ENCODE measurements at places on chromosomes 2 and 18. TPM values are rescaled to one million over a fixed set of nuclear protein-coding genes. Genes with fewer than 3 reads are reported as not detected.

DNA sequence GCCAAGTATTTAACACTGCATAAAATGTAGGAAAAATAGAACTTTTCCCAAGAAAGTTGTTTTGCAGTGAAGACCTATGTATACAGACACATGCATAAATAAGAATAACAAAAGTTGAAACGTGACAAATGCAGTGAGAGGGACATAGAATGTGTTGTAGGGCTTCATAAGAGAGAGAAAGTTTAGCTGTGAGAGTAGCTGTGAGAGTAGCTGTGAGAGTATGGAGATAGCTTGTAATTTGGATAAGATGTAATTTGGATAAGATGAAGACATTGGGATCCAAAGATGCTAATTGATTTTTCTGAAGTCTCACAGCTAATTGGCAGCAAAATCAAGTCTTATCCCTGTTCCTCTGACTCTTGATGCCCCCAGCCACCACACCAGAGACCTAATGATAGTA, 170.9 kb downstream of the LRP1B start:
- H3K36me3 ChIP-seq, result no peaks in the 10 kb centered on the region
- no peaks in the 10 kb centered on the region for H3K27me3 ChIP-seq
- no peaks in the 10 kb centered on the region for H3K4me1 ChIP-seq

DNA sequence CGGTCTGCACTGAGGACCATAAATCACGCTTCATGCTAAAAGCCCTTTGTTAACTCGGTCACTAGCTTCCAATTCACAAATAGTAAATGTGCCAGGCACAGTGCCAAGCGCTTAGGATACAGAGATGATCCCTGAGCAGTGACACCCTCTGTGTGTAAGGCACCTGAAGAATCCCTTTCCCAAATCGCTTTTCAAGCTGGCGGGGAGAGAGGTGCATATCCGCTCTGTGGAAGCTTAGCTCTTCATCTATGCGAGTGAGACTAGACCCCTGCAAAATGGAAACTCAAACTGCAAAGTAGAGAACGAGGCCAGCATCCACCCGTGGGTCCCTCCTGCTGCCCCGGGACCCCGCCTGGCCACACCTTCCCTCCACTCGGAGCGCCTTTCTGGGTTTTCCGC, 2.4 kb downstream of the PIEZO2 start:
- no peaks in the 10 kb centered on the region for H3K4me1 ChIP-seq
- no peak overlapping the region for H3K4me3 ChIP-seq
- H3K27ac ChIP-seq, result no peak overlapping the region
- peaks cover 37% of the 10 kb centered on the region for H3K27me3 ChIP-seq
- DNase-seq, result no peak
- no peaks in the 10 kb centered on the region for H3K36me3 ChIP-seq

DNA sequence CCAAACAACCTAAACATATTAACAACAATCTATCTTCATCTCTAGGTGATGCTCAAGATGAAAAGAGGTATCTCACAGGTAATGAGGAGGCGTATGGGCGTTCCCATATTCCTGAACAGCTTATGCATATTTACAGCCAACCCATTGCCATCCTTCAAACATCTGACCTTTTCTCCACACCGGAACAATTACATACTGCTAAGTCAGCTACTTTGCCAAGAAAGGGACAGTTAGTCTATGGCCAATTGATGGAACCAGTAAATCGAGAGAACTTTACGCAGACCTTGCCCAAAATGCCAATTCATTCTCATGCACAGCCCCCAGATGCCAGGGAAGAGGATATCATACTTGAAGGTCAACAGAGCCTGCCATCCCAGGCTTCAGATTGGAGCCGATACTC, 68.0 kb downstream of the FAM171B start:
- no peak for DNase-seq
- no peak overlapping the region for H3K27ac ChIP-seq
- no peaks in the 10 kb centered on the region for H3K36me3 ChIP-seq
- H3K27me3 ChIP-seq, result peaks cover 2% of the 10 kb centered on the region
- no peak overlapping the region for H3K4me3 ChIP-seq

The RPRM gene
- total RNA-seq, result not detected

The RND3 gene
- not detected for total RNA-seq

The CRYGC gene
- not detected for total RNA-seq

- no peaks in the 10 kb centered on the region for H3K4me1 ChIP-seq
- no peak overlapping the region for H3K27ac ChIP-seq
- no peak for DNase-seq
- H3K4me3 ChIP-seq, result no peak overlapping the region
Measured at GRCh38 chr2:1707771-1708418, 36.4 kb downstream of the PXDN start.

DNA sequence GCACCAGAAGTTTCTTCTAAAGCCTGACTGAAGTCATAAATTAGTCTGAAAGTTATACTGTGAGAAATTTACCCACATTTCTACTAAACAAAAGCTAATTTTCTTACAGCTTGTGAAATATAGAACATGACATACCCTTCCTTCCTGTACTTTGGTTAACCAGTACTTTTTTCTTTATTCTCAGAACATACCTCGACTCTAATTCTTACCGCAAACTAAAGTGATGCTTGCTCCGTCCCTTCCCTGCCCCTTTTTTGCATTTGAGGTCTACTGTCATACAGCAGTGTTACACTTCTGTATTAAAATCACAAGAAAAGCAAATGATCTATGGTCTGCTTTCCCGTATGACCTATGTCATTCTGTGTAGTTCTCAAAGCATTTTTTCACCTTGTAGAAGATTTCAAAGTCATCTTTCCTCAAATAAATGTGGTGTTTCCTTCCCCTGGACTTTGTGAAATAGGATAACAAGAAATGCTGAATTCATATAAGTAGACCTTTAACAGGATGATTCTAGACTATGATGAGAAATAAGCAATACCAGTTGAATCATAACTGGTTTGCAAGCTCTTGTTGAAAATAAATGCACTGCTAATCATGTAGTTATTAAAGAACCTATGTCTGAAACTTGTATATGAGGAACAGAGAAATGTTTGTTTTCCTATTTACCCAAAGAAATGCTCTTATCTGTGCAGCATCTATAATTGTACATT, 30.4 kb downstream of the CYTIP start:
- DNase-seq, result peak; percentile 69
- no peaks in the 10 kb centered on the region for H3K27me3 ChIP-seq

GRCh38 chr2:149652926-149653325, 65.4 kb upstream of the MMADHC start:
- no peaks in the 10 kb centered on the region for H3K27me3 ChIP-seq
- no peaks in the 10 kb centered on the region for H3K4me1 ChIP-seq
- no peak overlapping the region for H3K4me3 ChIP-seq
- no peak for DNase-seq
- H3K27ac ChIP-seq, result no peak overlapping the region

The CNTNAP5 gene
- total RNA-seq, result not detected

GRCh38 chr2:150735894-150736498, 248.5 kb upstream of the RND3 start:
- DNase-seq, result no peak
- no peak overlapping the region for H3K4me3 ChIP-seq
- H3K27ac ChIP-seq, result no peak overlapping the region
- H3K36me3 ChIP-seq, result no peaks in the 10 kb centered on the region
- no peaks in the 10 kb centered on the region for H3K4me1 ChIP-seq

DNA sequence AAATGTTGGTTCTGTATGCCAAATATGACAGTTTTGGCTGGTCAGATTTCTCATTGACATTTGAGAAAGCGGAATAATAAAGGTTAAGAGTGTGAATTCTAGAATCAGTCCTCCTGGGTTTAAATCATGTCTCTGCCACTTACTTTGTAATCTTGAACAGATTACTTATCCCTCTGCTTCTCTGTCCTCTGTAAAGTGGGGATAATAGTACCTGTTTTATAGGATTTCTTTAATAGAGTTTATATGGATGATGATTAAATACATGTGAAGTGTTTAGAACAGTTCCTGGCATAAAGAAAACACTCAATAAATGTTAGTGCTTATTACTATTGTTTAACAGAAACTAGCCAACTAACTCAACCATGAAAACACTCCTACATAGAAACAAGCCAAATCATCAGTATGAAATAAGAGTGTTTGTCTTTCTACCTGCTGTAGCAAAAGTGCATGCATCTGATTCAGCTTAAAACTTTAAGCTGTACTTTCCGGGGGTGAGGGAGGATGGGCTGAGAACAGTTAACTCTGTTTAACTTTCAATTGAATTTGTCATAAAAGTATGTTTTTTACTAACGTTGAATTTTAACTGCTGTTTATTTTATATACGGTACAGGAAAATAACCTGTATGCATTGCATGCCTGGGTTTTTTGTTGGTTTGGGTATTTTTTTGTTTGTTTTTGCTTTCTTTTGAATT, 6.8 kb downstream of the HTR2B start:
- H3K36me3 ChIP-seq, result peaks cover 4% of the 10 kb centered on the region
- H3K27ac ChIP-seq, result no peak overlapping the region
- H3K4me3 ChIP-seq, result no peak overlapping the region
- no peaks in the 10 kb centered on the region for H3K27me3 ChIP-seq

DNA sequence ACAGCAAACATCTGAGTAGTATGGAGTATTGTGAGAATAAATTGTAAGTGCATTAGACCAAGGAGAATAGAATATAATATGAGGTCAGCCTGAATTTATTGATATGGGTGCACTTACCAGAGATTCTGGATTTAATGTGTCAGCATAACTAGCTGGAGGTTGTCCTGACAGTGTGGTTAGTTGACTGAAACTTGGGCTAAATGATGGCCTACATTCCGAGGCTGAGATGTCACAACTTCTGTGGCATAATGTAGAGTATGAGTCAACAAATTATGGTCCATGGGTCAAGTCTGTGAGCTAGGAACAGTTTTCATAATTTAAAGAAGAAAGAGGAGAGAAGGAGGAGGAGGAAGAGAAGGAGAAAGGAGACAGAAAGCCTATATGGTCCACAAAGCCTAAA, 127.6 kb downstream of the QPCT start:
- no peak for DNase-seq
- no peaks in the 10 kb centered on the region for H3K36me3 ChIP-seq
- no peak overlapping the region for H3K27ac ChIP-seq
- no peaks in the 10 kb centered on the region for H3K27me3 ChIP-seq
- H3K4me3 ChIP-seq, result no peak overlapping the region

GRCh38 chr2:199968126-199968525, 12.7 kb downstream of the MAIP1 start:
- H3K36me3 ChIP-seq, result peaks cover 42% of the 10 kb centered on the region
- H3K4me1 ChIP-seq, result no peaks in the 10 kb centered on the region
- H3K27ac ChIP-seq, result no peak overlapping the region
- H3K4me3 ChIP-seq, result no peak overlapping the region
- no peaks in the 10 kb centered on the region for H3K27me3 ChIP-seq

- no peaks in the 10 kb centered on the region for H3K36me3 ChIP-seq
- DNase-seq, result no peak
- peaks cover 1% of the 10 kb centered on the region for H3K27me3 ChIP-seq
- H3K4me1 ChIP-seq, result peaks cover 7% of the 10 kb centered on the region
- no peak overlapping the region for H3K4me3 ChIP-seq
- no peak overlapping the region for H3K27ac ChIP-seq
Measured at GRCh38 chr2:232894251-232894650, 24.2 kb downstream of the SNORC start.

The UGT1A8 gene
- not detected for total RNA-seq

GRCh38 chr2:216149741-216150140, 40.6 kb downstream of the XRCC5 start:
- peak overlapping the region; percentile 40 for H3K27ac ChIP-seq
- DNase-seq, result no peak
- no peaks in the 10 kb centered on the region for H3K27me3 ChIP-seq
- H3K36me3 ChIP-seq, result peaks cover 76% of the 10 kb centered on the region

DNA sequence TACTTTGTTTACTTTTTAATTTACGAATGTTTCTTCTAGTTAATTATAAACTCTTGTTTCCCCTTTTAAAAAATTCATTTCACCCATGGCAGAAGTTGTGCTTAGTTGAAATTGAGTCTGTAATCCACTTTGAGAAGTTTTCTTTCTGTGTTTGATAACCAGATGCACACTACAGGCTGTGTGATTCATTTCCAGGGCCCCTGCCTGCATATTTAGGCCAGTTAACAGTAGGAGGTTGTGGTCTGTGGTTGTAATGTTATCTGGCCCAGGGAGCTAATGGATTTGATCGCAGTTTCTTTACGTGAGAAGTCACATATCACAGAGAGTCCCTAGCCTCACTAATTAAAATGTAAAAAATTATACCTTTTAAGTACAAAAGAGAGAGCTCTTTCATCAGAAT, 3.3 kb downstream of the CDH7 start:
- H3K4me1 ChIP-seq, result no peaks in the 10 kb centered on the region
- no peak overlapping the region for H3K4me3 ChIP-seq
- no peak overlapping the region for H3K27ac ChIP-seq
- H3K36me3 ChIP-seq, result no peaks in the 10 kb centered on the region

DNA sequence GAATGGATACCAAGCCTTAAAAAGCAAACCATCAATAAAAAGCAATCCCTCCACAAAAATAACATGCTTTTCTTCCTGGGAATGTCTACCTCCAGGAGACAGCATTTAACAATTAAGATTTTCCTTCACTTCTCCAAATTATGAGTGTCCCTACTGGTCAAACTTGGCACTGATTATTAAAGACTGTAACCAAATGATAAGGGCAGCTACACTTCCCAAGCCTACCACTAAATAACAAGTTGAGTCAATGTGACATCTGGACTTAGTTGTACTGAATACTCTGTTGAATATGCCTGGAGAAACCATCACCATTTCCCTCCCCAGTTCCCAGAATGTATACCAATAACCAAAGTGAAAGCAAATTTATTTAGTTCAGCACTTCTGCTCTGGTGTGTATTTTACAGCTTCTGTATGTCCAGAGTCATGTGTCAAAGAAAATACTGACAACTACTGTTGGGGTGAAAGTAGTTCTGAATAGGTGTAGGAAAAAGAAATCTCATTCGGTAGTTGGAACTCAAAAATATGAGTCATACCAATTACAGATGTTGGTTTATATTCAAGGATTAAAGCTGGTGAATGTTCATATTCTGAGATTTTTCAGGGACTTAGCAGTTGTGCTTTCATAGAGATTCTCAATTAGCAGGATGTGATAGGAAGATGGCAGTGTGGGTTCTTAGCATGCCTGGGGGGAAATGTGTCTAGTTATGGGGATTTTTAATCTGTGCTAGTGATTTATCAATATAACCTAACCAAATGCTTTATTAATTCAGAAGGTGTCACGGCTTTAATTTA, 1291.6 kb upstream of the GYPC start:
- H3K27ac ChIP-seq, result no peak overlapping the region
- H3K4me3 ChIP-seq, result no peak overlapping the region
- DNase-seq, result no peak
- no peaks in the 10 kb centered on the region for H3K4me1 ChIP-seq
- H3K36me3 ChIP-seq, result no peaks in the 10 kb centered on the region

The GKN2 gene
- total RNA-seq, result not detected

The IL36RN gene
- total RNA-seq, result not detected

DNA sequence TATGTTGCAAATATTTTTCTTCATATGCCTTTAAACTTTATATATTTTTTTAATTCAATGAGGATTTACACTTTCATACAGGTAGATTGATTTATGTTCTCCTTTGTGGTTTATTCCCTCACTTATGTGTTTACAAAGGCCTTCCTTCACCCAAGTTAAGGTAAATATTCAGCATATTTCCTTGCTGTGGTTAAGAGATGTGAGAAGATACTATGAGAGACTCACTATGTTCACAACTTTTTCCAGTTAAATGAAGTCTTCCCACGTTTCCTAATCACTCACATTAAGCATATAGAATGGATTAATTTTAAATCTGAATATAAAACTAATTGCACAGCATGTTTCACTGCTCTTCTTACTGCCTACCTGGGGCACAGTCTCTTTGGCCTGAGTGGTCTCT, 597 bp downstream of the PECR start:
- peak overlapping the region; percentile 79 for H3K27ac ChIP-seq
- peak overlapping the region; percentile 96 for H3K4me3 ChIP-seq
- peaks cover 18% of the 10 kb centered on the region for H3K36me3 ChIP-seq
- no peak for DNase-seq
- no peaks in the 10 kb centered on the region for H3K27me3 ChIP-seq

The CYTIP gene
- 389 TPM for total RNA-seq

GRCh38 chr18:34493099-34493544, 217.0 kb upstream of the DTNA start:
- peaks cover 26% of the 10 kb centered on the region for H3K27me3 ChIP-seq
- DNase-seq, result peak; percentile 18
- no peak overlapping the region for H3K27ac ChIP-seq
- H3K36me3 ChIP-seq, result no peaks in the 10 kb centered on the region
- H3K4me1 ChIP-seq, result peaks cover 4% of the 10 kb centered on the region
- no peak overlapping the region for H3K4me3 ChIP-seq
